ENCODE measurements at places on chromosomes 1 and 21.

- DNase-seq = no peak
These were observed 22.3 kb downstream of the ACTA1 start for GRCh38 chr1:229411434-229412055.

- peak; percentile 52 for DNase-seq
These were observed 2.0 kb upstream of the ATF3 start for GRCh38 chr1:212606395-212607205.

GRCh38 chr1:47854552-47855144, 142.5 kb downstream of the TRABD2B start:
- no peak for DNase-seq

DNA sequence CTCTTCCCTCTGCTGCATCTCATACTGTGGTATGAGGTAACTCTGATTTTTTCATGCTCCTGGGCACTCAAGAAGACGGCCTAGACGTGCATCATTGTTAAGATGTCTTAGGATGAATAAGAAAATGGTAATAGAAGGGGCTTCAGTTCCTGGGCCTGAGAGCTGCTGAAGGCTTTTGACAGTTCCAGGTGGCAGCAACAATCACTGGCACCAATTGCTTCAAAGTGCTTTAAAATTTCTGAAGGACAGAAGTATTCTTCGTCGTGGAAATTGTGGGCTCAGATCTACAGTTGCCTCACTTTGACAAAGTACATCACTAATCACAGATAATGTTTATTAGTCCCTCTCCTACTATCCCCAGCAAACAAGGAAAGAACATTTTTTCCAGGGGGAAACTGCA, 536.6 kb upstream of the CAMK1G start:
- DNase-seq = no peak

DNA sequence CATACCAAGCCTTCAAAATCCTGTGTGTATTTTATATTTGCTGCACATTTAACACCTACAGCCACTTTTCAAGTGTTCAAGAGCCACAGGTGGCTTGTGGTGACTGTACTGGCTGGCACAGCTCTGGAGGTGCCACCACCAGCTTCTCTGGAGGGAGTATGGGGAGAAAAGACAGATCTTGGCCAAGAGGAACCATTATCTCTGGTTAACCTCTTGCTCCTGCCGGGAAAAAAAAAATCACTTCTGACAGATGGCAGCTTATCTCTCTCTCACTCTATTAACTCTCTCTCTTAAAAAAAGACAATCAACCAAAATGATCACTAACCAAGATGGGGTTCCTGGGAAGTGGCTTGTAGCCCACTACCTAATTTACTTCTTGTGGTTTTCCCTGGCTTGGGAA, 1.2 kb upstream of the RIIAD1 start:
- no peak for DNase-seq

- no peak for DNase-seq
These were observed 89.1 kb downstream of the BCAR3 start for GRCh38 chr1:93592551-93592949.

- DNase-seq = no peak
These were observed 11.2 kb upstream of the MYOG start for GRCh38 chr1:203097001-203097400.

DNA sequence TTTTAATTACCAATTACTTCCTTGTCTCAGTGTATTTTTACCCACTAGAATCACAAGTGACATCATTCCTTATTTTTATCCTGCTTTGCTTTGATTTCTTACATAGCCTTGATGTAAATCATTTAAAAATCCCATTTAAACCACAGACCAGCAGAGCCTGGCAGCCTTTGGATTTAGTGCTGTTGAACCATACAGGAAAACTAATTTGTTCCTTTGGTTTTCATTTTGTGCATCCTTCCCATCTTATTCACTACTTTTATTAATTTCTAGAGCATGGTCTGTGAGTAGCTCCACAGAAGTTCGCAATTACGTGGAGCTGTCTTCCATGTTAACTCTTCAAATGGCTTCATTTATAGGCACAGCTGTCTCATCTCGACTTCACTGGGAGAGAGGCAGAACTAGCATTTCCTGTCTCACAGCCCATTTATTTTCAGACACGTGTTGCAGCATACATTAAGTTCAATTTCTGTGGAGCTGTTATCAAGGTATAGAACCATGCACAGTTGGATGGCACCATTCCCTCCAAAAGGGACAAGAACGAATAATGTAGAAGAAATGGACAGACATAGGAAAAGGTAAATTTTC, 235.3 kb downstream of the MRPL39 start:
- no peak for DNase-seq

- no peak for DNase-seq
These were observed 60.1 kb upstream of the TARBP1 start for GRCh38 chr1:234538930-234539649.

- no peak for DNase-seq
These were observed 14.1 kb upstream of the RABGGTB start for GRCh38 chr1:75771978-75772377.

DNA sequence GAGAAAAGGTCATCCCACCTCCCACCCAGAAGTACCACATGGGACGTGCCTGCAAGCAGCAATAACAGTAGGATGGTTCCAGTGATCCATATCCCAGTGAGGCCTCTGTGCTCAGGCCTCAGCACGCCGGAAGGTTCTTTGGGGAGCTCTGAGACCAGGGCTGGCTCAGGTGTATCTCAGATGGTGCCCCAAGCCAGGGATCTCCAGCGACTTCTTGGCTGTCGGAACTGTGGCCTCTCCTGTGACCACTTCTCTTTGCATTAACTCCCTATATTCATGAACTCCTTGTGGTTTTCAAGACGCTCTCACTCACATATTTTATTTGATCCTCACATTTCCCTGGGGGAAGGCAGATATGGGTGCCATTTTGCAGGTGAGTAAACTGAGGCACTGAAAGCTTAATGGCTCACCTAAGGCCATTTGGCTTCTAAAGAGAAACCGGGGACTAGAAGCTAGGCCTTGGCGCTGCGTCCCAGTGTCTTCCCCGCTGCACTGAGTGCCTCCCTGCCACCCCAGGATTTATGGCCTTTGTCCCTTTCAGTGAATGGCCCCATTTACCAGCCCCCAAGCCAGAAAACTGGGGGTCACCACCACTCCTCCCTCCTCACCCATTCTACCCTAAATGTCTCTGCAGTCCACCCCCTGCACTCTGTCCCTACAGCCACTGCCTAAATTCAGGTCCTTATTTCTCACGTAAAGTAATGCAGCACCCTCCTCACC, 101.9 kb downstream of the CCDC185 start:
- no peak for DNase-seq

DNA sequence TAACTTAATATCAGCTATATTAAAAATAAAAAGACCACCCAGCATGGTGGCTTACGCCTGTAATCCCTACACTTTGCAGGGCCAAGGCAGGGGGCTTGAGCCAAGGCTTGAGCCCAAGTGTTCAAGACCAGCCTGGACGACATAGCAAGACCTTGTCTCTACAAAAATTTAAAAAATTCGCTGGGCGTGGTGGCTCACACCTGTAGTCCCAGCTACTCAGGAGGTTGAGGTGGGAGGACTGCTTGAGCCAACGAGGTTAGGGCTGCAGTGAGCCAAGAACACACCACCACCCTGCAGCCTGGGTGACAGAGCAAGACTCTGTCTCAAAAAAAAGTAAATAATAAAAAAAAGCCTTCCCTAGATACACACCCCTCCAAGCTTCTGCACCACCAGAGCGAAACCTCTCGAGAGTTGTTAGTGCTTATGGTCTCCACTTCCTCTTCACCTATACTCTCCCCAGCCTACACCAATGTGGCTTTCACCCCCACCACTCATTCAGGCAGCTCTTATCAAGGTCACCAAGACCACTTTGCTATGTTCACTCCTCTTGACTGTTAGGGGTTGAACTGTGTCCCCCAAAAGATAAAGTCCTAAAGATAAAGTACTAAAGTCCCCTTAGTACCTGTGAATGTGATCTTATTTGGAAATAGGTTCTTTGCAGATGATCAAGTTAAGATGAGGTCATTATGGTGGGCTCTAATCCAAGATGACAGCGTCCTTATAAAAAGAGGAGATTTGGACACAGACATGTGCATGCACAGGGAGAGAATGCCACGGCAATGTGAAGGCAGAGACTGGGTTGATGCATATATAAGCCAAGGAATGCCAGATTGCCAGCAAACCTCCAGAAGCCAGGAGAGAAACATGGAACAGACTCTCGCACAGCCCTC, 6.8 kb upstream of the PPP1R15B start:
- no peak for DNase-seq

DNA sequence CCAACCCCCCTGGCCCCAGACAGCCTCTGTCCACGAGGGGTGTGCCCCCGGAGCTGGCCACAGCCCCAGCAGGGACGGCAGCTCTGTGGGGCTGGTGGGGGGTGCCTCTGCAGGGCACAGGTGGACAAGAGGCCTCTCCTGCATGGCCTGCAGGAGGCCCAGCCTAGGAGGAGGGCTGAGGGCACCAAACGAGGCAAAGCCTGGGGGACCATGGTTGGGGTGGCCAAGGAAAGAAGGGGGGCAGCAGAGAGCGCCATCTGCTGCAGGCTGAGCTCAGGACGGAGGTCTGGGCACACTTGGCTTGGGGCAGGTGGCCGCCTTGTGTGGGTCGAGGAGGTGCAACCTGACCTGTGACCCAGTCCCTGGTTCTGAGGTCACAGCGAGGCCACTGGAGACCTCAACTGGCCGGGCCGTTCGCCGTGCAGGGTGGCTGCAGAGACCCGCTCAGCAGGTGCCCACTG, 27.3 kb downstream of the RRP1 start:
- no peak for DNase-seq

GRCh38 chr1:170967042-170967910, 31.9 kb downstream of the MROH9 start:
- no peak for DNase-seq

GRCh38 chr1:223702735-223703667, 9.3 kb upstream of the CAPN2 start:
- DNase-seq = no peak

- DNase-seq = no peak
These were observed 337.5 kb downstream of the KCNH1 start for GRCh38 chr1:210796421-210796820.

GRCh38 chr1:191888996-191889622, 269.2 kb upstream of the RGS18 start:
- DNase-seq = no peak

GRCh38 chr1:174974711-174975119, 25.0 kb upstream of the CACYBP start:
- no peak for DNase-seq

GRCh38 chr1:209406168-209406567, 177.3 kb upstream of the CAMK1G start:
- no peak for DNase-seq

DNA sequence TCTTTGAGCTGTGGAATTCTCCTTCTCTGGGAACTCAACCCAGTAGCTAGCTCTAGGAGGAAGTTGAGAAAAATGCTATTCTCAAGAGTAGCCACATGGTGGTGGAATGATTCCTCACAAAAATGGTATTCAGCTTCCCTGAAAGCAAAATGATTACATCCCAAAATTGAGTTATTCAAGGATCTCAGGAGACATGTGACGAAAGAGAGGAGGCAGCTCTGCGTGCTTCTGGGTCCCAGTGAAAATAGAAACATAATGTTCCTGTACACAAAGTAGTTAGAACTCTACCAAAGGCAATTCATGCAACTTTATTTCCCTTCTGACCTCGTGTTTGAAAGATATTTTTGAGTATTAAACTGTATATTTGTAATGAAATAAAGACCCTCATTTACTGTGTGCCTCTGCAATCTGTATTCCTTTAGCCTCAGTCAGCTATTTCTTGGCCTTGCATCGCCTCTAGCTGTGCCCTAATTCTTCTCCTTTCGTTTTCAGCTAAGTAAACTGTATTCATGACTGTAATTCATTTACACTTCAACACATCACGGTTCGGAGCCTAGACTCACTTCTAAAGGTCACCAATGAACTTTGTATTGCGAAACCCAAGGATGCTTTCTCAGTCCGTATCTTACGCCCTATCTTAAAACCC, 167.3 kb downstream of the FASLG start:
- no peak for DNase-seq

- no peak for DNase-seq
These were observed 54.7 kb downstream of the ROR1 start for GRCh38 chr1:63828322-63829044.

GRCh38 chr1:18944810-18945209, 11.7 kb downstream of the IFFO2 start:
- no peak for DNase-seq

DNA sequence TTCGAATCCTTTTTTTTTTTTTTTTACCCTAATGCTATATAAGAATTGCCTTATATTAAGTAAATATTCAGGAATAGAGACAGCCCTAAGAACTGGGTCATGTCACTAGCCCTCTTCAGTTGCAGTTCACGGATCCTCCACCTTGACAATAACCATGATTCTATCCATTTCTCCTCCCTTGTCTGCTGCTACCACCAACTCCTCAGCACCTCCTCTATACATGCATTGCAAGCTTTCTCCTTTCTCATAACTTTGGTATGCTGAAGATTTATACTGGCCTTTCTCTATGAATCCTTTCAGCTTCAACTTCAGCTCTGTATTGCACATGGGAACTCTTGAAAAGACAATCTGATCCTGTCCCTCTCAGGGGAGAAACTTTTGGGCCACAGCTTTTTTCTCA, 14.3 kb upstream of the DR1 start:
- DNase-seq = no peak

GRCh38 chr1:185393815-185394214, 76.8 kb upstream of the IVNS1ABP start:
- no peak for DNase-seq

DNA sequence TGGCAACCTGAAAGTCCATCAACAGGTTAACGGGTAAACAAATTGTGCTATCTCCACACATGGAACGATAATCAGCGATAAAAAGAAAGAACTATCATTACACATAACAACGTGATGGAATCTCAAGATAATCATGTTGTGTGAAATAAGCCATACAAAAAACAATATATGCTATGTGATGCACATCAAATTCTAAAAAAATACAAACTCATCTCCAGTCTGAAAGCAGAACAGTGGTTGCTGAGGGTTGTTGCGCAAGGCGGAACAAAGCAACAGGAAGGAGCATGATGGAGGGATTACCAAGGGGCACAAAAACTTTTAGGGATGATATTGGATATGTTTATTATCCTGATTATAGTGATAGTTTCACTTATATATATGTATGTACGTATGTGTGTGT, 324.8 kb downstream of the VAV3 start:
- no peak for DNase-seq

DNA sequence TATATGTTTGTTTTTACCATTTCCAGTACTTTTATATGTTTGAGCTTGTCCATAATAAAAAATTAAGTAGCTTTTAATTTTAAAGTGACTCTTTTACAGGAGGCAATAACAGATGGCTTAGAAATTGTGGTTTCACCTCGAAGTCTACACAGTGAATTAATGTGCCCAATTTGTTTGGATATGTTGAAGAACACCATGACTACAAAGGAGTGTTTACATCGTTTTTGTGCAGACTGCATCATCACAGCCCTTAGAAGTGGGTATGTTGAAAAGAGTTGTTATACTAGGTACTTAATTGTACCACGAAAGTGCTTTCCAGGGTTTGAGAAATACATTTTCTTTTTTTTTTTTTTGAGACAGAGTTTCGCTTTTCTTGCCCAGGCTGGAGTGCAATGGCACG, 46.1 kb downstream of the RNF2 start:
- DNase-seq = no peak
